ENCODE measurements at places on chromosomes 12 and 14.

DNA sequence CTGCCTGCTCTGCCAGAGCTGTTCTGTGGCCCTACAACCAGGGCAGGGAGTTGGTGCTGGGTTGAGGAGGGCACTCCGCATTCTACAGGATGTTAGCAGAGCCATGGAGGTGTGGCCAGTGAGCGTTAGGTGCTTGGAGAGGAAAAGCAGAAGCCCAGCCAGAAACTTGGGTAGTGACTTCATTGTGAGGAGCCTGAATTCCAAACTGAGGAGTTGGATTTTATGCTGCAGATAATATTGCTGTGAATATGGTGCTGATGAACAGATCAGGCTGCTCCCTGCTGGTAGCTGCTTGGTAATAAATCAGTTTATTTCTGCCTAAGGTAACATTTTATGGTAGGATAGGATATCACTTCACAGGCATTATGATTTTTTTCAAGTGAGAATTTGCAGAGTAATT lies 7.1 kb upstream of the CCDC175 start:
- no peak for DNase-seq

DNA sequence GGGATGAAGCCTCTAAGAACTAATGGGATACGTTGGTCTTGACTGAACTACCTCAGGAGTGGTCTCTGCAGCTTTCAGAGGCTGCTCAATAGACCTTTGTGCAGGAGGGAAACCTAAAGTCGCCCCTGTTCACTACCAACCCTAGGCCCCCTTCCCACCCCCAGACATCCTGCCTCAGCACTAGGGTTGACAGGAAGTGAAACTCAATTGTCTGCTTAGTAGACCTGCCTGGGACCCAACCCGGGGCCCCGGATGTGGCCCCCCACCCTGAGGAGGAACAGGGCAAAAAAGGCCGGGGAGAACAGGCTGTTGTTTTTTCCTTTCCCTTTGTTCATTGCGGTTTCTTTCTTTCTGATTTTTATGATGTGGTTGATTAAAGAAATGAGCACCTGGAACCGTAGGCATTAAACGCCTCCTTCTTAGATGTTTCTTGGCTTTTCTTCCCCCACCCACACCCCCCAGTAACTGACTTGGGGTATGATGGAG lies 1.6 kb upstream of the DGKA start:
- peak; percentile 76 for DNase-seq

- DNase-seq: no peak
Observed at GRCh38 chr14:87309557-87309956, 683.4 kb downstream of the GALC start.

- DNase-seq: no peak
Observed at GRCh38 chr12:81296556-81297305, 218.9 kb downstream of the ACSS3 start.

DNA sequence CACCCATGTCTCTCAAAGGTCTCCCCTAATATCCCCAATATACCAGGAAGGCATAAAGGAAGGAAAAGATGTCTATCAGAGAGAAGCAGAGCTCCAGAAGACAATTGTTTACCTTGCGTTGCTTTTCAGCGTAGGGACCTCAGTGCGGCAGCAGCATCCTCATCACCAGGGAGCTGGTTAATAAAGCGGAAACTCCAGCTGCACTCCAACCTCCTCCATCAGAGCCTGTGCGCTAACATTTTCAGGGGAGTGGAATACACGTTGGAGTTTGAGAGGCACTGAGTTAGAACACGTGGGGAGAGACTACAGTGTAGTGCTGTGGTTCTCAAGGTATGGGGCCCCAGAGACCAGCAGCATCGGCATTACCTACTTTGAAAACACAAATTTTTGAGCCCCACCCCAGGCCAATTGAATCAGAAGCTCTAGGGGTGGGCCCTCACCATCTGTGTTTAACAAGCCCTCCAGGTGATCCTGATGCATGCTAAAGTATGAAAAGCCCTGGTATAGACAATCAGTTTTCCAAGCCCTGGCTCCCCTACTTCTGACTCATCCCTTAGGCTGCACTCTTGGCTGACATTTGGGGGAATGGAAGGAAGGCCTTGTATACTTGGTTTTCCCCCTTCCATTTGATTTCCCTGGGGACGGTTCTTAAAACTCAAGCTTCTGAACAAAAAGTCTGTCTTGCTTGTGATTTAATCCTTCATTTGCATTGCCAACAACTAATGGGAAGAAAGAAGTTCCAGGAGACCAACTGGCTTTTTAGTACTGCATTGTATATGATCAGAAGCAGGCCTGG lies 419.0 kb upstream of the CCDC196 start:
- no peak for DNase-seq

GRCh38 chr14:81927070-81927469 lies 393.4 kb upstream of the SEL1L start:
- no peak for DNase-seq

DNA sequence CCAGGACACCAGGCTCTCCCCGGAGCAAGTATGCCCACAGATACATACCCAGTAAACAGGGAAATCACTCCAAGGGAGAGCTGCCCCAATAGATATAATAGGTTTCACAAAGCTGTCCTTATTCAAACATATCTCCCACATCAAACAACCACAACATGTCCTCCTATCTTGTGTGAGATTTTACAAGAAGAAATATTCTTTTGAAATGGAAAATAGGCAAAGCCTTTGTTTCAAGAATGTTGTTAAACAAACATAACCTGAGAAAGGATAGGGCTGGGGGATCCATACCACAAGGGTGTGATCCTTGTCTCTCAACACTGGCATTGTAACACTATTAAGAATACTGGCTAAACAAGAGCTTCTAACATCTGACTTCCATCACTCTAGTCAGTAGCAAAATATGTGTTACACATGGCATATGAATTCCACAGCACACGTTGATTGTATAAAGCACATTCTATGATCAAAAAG lies 32.9 kb downstream of the LGR5 start:
- no peak for DNase-seq

- DNase-seq: no peak
Observed at GRCh38 chr12:87246726-87247125, 782.5 kb downstream of the C12orf50 start.

DNA sequence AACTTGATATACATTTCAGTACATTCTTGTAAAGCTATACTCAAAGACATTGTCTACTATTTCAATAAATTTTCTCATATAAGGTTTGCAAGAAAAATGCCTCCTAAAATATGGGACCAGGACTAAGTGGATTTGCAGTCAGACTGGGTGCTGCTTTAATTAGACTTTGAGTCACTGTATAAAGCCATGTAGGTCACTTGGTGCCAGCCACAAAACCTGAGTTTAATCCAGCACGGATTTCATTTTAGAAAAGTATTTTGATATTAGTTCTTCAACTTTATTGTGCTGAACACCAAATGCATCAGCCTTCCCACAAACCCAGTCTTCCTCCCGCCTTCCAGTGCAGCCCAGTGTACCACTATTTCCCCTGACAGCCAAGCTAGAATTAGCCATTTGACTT lies 9.9 kb upstream of the NID2 start:
- DNase-seq: no peak

DNA sequence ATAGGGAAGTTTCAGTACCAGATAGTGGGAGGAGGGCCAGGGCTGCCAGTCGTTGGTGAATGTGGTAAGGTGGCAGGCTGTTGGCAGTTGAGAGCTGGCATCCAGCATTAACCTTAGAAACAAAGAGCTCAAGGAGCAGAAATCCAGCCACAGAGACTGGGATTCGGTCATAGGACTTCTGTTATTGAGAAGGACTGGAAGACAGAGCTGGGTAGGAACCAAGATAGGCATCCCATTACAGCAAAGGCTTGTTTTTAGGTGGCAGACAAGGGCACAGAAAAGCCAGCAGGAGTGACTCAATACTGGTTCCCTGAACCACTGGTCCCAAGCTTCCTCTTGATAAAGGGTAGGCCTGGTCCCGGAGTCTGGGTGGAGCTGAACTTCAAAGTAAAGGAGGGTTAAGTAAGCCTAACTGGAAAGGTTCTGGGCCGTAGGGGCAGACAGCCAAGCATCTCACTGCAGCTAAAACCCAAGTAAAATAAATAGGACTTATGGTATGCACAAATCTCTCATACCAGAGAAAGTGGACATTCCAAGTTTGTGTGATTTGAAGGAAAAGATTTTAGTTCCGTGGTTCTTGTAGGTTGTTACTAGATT lies 147.9 kb downstream of the ETV6 start:
- no peak for DNase-seq

- no peak for DNase-seq
Observed at GRCh38 chr12:6465467-6466183, 4.9 kb downstream of the VAMP1 start.

- DNase-seq: no peak
Observed at GRCh38 chr12:99611117-99611516, 36.4 kb upstream of the GARIN6 start.

GRCh38 chr12:105775343-105775742 lies 363.4 kb downstream of the NUAK1 start:
- DNase-seq: no peak

- no peak for DNase-seq
Observed at GRCh38 chr12:52389313-52390207, 4.1 kb upstream of the KRT84 start.

- DNase-seq: no peak
Observed at GRCh38 chr14:53550776-53551175, 397.7 kb upstream of the DDHD1 start.

- no peak for DNase-seq
Observed at GRCh38 chr12:3005736-3006135, 46.5 kb downstream of the TEAD4 start.

DNA sequence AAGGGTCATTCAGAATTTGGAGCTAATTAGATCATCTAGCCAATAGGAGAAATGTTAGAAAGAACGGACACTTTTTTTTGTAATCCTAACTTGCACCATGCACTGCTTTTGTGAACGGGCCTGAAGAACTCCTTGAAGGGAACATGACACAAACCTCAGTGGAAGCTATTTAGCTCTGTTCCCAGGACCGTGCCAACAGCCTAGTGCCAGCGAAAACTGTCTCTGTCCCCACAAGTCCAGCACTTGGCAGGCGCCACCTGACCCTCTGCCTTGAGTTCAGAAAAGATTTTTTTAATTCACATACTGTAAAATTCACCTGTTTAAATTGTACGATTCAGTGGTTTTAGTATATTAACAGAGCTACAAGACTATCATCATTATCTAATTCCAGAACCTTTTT lies 31.3 kb upstream of the KCNA5 start:
- no peak for DNase-seq

DNA sequence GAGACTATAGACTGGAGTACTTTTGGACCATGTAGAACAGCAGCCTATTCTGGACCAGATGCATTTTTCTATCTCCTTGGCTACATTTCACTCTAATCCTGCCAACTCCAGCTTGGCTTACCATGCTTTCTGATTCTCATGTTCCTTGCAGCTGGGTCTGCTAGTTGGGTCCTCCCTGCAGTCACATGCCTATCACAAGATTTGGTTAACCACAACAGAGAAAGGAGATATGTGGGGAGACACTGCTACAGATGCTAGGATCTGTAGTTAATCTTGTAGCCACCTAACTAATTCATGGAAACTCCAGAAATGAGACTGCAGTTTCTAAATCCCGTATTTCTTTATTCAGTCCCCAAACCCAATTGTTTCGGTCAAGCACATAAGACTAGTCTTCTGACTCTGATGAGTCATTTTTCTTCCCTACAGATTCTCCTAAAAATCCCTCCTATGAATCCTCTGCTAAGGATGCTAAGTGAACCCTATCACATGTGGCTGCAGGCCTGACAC lies 410.6 kb downstream of the DAD1 start:
- DNase-seq: no peak

DNA sequence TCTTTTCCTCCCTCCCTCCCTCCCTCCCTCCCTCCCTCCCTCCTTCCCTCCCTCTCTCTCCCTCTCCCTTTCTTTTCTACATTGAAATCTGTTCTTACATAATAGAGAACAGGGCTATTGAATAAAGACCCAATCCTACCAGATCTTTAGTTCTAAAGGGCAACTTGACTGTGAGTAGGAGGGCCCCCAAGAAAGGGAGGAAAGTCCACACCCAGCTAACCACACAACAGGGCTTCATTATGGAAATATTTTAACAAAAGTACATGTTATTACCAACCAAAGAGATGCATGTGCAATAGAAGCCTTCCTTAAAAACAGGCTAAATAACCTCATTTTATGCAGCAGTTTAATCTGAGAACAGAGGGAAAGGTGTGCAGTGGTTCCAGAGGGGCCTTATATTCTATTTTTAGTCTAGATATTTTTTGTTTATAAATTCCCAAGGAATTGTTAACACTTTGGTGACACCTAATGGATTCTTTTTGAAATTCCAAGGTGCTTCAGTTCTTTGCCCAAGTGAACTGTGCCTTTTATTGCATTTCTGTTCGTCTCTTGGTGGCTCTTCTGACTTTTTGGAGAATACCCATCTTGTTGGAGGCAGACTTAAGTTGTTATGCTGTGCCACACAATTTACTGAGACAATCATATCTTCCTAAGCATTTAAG lies 63.0 kb downstream of the GNS start:
- DNase-seq: no peak

GRCh38 chr12:49869816-49870500 lies 27.1 kb upstream of the BCDIN3D start:
- DNase-seq: no peak

- no peak for DNase-seq
Observed at GRCh38 chr14:81023095-81023710, 67.8 kb downstream of the TSHR start.

DNA sequence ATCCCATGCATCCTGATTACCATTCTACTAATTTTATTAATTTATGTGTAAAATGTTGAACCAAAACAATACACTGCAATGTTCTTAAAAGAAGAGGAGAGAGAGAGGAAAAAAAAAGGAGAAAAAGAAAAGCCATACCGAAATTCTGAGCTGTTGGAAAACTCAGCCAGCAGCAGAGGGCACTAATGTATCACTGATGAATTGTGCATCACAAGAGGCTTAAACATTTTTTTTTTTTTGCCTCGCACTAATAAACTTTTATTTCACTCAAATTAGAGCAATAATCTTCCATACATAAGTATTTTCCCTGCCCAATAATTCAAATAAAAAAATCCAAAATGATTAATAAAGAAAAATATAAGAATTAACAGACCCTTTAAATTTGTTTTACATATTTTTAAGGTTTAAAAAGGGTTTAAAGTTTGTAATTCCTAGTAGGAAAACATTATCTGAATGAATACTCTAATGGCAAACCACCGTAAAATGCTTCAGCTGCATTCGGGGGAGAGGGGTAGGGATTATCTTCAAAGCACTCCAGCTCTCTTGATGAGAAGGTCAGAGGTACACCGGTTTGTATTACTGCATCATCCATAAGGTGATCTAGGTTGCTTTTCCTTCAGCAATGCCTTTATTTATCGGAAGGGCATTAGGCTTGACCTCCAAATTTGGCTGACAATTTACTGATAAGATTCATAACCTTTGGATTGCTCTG lies 41.9 kb downstream of the ATP23 start:
- no peak for DNase-seq

- no peak for DNase-seq
Observed at GRCh38 chr12:6784296-6784695, 5.0 kb upstream of the CD4 start.

- DNase-seq: no peak
Observed at GRCh38 chr14:69044296-69044695, 65.2 kb upstream of the ACTN1 start.

- no peak for DNase-seq
Observed at GRCh38 chr12:84986117-84986516, 50.0 kb downstream of the TSPAN19 start.

- DNase-seq: no peak
Observed at GRCh38 chr14:69580009-69580577, 5.4 kb upstream of the CCDC177 start.

Data from stimulated activated CD4-positive, alpha-beta T cell treated with anti-CD3 and anti-CD28 coated beads, Interleukin-15, amount 100 ng/mL, for 1 hour (primary cell).